ENCODE measurements at places on chromosomes 6 and 20. TPM values are rescaled to one million over a fixed set of nuclear protein-coding genes. Genes with fewer than 3 reads are reported as not detected.

DNA sequence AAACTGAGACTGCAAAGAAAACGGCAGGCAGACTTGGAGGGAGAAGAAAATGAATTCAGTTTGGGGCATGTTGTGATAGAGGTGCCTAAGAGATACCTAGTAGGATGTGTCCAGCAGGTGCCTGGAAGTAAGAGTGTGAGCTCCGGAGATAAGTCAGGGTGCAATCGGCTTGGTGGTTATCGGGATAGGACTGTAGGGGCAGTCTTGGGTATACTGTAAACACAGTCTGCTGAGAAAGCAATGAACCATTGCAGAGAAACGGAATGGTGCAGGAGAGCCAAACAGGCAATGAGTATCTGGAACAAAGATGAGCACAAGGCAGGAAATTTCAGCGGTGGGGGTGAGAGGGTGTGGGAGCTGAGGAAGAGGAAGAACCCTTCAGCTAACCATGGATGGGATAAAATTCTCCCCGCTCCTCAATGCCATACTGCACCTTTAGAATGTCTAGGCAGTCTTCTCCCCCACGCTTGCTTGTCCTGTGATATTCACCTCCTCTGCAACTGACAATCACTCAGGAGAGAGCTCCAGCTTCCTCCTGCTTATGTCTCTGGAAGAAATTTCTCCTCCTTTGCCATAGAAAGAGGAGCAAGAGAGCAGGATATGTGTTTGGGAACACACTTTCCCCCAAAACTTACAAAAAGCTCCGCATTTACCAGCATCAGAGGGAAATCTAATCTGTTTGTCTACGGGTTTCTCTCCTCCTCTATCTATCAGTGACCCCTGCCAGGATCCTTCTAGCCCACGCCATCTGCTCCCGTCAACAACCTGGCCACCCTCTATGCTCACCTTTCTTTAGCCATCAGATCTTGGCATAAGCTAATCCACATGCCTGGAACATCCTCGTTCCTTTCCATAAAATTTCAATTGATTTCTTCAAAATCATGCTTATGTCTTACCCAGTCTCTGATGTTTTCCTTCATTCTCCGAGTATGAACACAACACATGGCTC is 381.7 kb upstream of the JARID2 start:
- no peak for DNase-seq

The TMEM170B gene
- total RNA-seq, result 14.5 TPM

DNA sequence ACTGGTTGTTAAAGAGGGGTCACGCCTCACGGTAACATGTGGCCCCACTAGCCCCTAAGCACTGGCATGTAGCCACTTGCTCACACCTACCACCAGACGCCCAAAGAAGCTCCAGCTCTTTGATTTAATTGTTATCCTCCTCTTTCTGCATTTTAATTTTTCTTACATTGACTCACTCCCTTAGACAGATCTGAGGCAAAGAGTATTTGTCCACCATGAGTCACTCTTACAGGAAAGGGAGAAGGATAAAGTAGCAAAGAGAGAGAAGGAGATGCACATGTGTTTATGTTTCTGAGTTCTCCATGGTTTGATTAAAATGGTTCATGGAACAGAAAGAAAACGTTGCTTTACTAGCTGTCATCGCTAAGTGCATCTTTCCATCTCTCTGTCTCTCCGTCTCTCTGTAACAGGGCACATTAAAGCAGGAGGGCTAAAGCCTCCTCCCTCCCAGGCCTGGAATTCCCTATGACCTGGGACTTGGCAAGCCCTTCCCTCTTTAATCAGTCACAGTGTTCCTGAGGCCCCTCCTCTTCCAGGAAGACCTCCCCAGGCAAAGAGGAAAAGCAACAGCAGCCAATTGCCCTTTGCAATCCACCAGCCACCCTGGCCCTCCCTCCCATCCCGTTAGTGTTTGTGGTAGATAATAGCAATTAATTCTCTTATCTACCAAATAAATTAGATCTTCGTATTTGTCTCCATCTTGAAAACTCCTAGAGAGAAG is 112.8 kb upstream of the TSHZ2 start:
- DNase-seq, result no peak

GRCh38 chr20:57532104-57532503 is 7.2 kb upstream of the CTCFL start:
- DNase-seq, result no peak

- DNase-seq, result no peak
Measured at GRCh38 chr6:130872250-130873095, 45.3 kb downstream of the SMLR1 start.

The SLC13A3 gene
- total RNA-seq, result 2.8 TPM

- DNase-seq, result no peak
Measured at GRCh38 chr20:11153819-11154218, 480.0 kb upstream of the JAG1 start.

DNA sequence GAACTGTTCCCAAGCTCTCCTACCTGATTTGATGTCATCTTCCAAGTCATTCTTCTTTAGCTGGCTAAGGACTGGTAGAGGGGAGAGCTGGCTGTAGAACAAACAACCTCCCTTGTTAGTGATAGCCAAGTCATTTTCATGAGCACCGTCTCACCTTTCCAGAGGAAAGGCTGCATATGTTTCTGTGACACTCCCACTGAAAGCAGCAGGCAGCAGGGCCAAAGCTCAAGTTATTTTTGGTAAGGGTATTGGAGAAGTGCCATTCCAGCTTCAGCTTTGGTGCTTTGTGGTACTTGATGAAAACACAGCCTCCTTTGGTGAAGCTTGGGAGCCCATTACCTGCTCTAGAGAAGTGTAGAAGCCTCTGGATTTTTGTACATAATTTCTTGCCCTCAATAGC is 5.4 kb upstream of the DOK5 start:
- no peak for DNase-seq

DNA sequence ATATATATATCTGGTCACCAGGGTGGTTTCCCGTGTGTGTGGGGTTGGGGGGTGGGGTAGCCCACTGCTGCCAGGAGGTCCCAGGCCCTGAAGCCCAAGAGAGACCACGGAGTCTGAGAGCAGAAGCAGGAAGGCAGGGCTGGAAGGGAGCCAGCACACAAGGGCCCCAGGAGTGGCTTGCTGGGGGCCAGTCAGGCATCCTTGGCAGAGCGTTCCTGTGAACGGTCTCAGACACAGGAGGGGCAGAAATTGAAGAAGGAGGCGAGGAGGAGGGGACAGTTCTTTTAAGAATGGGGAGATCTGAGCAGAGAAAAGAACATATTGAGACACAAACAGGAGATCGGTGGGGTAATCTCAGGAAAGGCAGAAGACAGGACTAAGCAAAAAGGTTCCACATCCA is 1.9 kb upstream of the EBF4 start:
- DNase-seq, result no peak

DNA sequence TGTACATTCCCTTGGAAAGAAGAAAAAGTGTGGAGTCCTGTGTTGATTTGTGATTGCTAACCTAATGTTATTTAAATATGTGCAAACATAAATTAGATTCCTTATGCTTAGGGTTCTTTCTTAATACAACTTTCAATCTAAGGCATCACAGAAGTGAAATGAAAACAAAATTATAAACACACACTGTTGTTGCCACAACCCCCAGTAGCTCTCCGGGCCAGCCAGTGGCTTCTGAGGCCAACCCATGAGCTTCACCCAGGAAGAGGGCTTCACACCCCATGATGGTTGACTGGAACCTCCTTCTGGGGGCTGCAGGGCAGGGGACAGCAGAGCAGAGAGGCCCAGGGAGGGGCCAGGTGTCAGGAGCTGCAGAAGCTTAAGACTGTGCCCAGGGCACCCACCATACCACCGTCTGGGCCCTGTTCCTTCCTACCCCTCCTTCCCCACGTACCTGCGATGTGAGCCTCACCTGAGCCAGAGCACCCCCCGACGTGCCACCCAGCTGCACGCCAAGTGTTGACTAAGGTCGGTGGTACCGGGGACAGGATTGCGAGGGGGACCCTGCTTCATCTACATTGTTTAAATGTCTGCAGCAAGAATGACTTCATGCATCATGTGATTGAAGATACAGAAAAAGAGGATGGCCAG is 110.5 kb downstream of the FAM120B start:
- no peak for DNase-seq

DNA sequence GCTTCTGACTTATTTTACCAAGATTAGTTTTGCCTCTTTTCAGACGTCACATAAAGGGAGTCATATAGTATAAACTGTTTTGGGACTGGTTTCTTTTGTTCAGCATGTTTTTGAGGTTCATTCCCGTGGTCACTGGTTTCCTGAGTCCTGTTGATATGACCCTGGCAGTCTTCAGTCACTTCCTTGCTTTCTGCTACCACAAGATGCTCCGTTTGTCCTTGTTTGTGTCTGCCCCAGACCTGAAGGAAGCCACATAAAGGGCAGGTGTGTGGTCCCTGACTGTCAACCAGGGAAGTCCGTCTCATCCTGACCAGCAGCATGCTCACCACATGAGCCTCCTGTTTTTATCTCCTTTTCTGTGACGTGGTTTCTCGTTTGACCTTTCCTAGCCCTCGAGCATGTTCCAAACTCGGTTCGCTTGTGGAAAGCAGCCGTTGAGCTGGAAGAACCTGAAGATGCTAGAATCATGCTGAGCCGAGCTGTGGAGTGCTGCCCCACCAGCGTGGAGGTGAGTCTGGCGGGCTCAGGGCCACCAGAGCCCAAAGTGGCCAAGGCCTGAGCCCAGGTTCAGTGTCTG is 26.1 kb upstream of the C20orf204 start:
- no peak for DNase-seq

- DNase-seq, result no peak
Measured at GRCh38 chr6:110681543-110682459, 133.5 kb downstream of the CDK19 start.

The SLC17A9 gene
- total RNA-seq, result 0.55 TPM

- no peak for DNase-seq
Measured at GRCh38 chr6:140003217-140003616, 628.8 kb upstream of the CITED2 start.

DNA sequence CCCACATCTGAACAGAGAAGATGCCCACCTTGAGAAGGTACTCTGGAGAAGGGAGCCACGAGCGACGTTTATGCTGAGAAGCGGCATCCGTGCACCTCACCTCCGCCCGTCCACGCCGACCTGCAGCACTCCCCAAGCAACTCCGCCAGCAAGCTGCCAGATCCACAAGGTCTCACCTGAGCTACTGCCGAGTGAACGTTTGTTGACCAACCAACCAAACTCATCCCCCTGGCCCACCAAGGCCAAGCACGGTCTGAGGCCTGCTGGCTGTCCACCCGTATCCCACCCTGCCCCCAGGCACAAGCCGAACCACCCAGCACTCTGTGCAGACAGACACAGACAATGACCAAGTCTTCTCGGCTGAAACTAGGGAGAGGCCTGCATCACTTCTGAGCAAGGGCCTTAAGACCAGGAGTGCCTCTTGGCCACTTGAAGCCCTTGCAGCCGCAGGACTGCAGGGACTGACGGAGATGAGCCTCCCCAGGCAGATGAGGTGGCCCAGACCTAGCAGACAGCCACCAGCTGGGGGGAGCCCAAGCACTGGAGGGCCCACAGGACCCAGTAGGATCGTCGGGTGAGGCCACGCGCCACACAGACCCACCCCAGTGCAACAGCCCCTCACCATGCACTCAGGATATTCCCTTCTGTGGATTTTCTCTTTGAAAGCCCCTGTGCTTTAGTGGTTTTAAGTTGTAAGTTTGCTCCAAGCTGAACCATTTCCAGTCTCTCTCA is 12.1 kb downstream of the TAF4 start:
- no peak for DNase-seq

DNA sequence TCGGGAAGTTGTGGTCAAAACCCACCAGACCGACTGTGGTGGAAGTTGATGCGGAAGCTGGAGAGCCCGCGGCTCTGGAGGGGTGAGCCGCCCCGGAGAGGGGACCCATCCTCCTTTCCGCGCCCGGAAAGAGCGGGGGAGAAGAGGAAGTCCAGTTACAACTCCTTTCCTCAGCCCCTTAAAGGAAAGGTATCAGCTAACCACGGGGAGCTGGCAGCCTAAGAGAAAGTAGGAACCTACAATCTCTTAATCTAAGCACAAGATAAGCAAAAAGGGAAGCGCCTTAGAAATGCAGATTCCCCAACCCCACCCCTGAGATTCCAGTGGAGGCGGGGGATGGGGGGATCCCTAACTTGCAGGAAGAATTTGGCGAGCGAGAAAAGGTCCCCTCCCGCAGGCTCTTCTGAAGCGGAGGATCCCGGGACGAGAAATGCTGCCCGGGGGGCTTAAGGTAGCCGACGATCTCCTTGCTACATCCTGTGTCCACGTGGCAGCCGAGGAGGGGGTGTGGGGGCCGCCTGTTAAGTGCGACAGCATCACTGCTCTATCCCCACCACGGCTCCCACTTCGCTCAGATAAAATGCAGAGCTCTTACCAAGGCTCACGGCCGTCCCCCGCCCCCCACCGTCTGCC is 87.5 kb downstream of the ZFP64 start:
- DNase-seq, result no peak

The TOMM34 gene
- total RNA-seq, result 19.2 TPM

DNA sequence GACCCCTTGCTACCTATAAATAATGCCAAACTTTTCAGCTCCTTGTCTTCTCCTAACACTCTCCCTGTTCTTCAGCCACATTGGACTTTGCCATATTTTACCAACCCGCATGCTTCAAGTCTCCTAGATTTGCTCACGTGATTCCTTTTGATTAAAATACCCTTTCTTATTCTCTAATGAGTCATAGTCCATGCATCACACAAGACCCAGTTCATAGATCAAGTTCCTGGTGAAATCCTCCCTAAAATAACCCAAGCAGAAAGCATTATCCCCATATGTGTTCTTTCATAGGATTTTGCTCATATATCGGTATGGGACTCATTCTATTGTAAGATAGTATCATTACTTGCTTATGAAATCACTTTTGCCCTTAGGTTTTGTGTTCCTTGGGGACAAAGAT is 108.9 kb upstream of the STXBP5 start:
- no peak for DNase-seq

DNA sequence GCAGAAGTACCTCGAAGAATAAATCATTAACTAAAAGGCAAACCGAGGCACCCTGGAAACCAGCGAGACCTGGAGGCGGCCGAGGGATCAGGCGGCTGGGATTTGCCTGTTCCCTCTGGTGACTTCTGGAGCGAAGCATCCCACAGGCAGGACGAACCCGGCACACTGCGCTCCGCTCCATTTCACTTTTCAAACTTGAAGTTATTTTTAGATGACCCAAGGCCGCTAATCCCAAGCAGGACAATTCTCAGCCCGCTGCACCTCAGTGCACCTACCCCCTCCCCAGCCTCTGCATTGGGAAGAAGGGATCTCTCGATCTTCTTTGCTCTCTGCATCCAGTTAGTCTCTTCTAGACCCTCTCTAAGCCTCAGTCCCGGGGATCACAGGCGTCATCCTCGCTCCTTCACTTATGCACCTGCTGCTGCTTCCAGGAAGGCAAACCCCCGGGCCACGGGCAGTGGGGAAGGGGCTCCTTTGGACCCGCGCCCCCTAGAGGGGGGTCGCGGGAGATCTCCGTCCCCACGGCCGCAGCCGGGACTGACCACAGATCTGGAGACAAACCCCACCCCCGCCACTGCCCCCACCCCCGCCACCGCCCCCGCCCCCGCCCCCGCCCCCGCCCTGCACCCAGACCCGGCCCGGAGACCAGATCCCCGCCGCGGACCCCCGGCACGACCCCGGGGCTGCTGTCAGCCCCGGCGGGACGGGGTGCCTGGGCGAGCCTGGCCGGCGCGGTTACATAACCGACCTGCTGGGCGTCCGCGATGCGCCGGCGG is 636 bp downstream of the RCAN2 start:
- peak; percentile 69 for DNase-seq

GRCh38 chr6:145141572-145141971 is 593.7 kb downstream of the EPM2A start:
- no peak for DNase-seq

- no peak for DNase-seq
Measured at GRCh38 chr6:10847684-10848083, 9.3 kb upstream of the MAK start.

The TEAD3 gene
- total RNA-seq, result 13.0 TPM

GRCh38 chr6:63732336-63732735 is 96.7 kb downstream of the PHF3 start:
- no peak for DNase-seq
